ENCODE measurements at places on chromosomes 12 and 14.

DNA sequence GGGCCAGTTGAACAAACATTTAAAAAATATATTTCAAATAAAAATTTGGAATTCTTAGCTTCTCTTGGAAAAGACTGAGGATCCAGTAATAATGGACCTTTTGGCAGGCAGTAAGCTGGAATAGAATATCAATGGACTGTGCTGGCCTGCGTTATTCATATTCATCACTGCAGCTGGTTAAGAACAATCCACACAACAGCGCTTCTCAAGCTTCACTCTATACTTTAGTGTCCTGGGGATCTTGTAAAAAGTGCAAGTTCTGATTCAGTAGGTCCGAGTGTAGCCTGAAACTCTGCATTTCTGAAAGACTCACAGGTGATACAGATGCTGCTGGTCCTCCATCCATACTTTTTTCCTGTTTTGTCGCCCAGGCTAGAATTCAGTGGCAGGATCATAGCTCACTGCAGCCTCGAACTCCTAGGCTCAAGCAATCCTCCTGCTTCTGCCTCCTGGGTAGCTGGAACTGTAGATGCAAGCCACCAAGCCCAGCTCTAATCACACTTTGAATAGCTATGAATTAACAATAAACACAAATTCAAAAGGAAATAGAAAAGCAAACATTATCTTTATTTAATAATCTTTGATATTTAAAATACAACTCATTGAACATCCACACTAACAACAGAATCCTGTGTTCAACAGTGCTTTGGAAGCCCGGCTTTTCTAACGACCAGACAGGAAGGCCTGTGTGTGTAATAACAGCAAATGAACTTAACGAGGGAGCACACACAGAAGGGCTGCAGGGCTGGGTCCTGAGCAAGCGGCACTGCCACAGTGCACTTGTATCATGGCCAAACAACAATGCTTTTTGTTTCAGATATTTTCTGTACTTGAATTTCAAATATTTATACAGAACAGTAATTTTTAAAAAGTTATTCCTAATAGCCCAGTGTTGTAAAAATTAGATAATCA, 18.4 kb upstream of the TRIP11 start:
- no peak for DNase-seq

GRCh38 chr14:79581912-79582576, 629.3 kb downstream of the DIO2 start:
- no peak for DNase-seq

DNA sequence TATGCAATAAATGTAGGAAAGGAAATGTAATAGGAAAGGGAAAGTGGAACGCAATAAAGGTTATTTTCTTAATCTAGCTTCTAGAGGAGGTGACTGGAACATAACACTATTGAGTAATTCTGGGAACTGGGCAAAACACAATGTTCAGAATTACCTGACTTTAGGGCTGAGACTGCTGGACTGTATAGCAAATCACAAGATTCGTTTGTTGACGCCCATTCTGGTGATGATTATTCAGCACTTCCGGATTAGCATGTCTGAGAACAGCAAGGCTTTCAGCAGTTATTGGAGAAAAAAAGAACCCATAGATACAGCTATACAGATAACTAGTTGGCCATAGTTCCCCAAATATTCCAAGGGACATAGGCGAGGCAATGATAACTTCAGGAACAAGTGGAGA, 2.3 kb upstream of the KLRD1 start:
- DNase-seq = no peak

DNA sequence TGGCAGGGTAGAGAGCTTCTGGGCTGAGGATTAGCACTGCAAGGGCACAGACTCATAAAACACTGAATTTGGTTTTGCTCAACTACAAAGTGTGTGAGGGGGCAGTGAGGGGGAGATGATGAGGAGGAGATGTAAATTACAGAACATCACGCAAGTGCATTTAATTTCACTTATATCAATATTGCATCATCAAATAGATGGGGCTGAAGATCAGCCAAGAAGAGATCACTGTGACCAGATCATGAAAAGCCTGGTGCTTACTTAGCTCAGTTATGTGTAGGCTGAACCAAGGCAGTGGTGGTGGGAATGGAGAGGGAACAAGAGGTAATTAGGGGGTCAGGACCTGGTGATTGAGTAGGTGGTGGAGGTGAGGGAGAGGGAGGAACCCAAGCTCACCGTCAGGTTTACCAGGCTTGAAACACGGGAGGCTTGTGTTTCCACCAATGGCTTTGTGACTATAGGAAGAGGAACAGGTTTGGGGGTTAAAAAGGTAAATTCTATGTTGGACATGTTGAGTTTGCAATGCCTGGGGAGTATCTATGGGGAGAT, 11.3 kb downstream of the FOS start:
- no peak for DNase-seq

- no peak for DNase-seq
Measured at GRCh38 chr12:110555577-110556406, 27.3 kb downstream of the PPTC7 start.

DNA sequence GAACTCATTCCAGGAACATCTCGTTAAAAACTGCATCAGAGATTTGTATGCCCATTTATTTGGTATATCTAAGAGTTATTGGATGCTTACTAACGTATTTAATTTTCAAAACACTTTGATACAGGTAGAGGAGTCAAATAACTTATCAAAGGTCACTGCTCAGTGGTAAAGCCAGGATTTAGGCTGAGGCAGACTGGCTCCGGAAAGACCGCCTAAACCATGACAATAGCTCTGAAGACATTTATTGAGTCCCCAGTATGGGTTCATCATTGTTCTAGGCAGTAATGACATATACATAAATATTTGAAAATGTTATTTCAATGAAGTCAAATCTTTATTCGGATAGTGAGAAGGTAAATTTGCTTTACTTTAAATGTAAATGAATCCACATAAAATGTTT, 30.3 kb downstream of the WBP11 start:
- DNase-seq = no peak

DNA sequence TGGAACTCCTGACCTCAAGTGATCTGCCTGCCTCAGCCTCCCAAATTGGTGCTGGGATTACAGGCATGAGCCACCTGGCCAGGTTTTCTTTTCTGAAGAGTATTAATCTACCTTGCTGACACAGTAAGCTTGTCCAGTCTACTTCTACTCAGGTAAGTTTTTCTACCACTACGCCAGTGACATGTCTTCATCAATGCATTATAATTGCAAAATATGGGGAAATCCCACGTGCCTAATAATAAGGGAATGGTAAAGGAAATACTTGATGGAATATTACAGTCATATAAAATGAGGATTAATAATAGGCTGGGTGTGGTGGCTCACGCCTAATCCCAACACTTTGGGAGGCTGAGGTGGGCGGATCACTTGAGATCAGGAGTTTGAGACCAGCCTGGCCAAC, 62.3 kb downstream of the RAB35 start:
- DNase-seq = no peak

- DNase-seq = no peak
Measured at GRCh38 chr12:4196805-4197420, 76.6 kb upstream of the CCND2 start.

DNA sequence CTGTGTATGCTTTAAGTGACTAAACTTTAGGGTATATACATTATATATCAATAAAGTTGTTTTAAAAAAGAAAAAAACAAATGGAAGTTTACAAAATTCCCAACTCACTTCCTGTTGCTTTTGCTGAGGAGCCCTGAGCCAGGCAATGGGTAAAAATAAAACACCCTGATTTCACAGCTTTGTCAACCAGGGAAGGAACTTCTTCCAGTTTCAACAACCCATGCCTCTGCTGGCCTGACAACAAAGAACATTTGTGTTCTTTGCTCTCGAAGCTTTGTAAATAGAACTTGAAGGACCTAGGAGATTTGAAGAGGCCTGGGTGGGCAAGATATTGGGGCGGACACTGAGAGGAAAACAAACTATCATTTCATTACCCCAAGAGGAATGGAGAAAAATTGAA, 141.2 kb upstream of the NOS1 start:
- DNase-seq = no peak

- no peak for DNase-seq
Measured at GRCh38 chr12:100403446-100403845, 46.6 kb downstream of the SLC17A8 start.
